Skin of body (tissue), 3 donors: ENCODE measurements at places on chromosomes 7 and 10.

DNA sequence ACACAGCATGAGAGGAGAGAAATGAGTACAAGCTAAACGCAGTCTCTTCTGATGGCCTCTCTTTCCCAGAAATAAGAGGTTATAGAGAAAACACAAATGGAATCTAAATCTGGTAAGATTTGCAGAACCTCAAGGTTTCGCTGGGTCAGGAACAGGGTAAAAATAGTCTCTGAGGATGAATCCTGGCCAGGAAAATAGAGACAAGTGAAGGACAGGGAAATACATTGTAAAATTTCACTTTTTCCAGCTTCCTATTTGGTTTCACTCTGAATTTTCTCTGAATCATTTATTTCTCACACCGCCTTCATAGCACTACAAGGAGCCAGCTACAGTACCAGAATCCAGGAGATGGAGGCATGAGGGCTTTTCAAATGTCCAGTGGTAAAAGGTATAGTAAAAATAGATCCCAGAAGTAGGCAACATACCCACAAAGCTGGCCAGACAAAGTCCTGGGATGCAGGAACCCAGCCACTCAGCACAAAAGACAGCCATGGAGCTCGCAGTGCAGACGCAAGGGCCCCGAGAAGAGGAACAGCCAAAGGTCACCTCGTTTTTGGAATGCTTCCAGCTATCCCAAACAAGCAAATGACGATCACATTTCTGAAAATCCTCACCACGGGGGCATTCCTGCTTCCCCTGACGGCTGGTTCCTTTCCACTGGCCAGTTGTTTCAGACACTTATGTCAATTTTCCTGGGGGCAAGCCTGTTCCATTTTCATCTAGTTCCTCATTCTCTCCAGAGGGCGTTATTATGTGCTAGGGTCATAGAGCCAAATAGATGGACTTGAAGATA lies 21.5 kb upstream of the IKZF1 start:
- no peak for DNase-seq

DNA sequence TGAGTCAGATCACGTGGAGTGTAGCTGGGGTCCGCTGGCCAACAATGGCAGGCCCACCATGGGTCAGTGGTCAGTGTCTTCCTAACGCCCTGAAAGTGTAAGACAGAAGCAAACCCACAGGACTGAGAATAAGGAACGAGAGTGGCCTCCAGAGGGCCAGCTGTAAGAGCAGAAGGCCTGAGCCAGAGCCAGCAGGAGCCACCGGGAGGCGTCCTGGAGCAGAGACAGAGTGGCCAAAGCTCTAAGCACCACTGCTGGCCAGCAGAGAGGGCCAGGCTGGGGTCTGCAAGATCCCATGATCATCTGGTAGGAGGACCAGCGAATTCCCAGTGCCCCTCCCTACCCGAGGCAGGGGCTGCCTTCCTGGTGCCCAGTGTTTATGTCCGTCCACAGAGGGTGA lies 9.2 kb downstream of the CCDC201 start:
- no peak for DNase-seq

- DNase-seq = no peak
Measured at GRCh38 chr10:92177546-92177945, 113.3 kb downstream of the CPEB3 start.

GRCh38 chr10:84424731-84425167 lies 96.4 kb downstream of the CCSER2 start:
- DNase-seq = peak; percentile 67

DNA sequence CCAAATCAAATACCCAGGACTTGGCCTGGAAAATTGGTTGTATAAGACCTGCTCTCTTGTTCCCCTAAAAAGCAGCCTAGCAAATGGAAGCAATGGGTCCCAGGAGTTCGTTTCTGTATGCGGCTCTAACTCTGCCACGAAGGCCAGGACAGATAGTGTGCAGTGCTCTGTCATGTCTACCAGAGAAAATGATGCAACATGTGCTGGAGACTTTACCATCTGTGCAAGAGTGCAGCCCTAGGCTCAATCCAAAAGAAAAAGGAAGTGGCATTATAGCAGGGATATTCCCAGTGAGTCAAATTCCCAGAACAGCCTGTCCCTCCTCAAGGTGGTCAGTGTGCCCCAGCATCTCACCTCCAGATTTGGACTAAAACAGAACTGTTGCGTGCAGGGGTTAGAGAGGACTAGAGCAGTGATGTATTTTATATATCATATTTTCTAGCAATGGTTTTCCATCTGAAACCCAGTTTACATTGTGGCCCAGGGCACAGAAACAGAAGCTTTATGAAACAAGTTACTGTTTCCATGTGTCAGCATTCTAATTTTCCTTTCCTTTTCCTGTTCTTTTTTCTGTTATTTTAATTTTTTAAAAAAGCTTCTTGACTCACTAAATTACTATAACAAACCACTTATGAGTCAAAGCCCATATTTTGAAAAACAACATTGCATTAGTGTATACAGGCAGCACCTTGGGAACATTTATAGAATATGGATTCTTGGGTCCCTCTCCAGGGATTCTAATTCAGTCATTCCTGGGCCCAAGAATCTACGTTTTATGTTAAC lies 311.2 kb downstream of the RNLS start:
- DNase-seq = no peak
